GM23338 (cell line): ENCODE measurements at places on chromosomes 3 and 15. TPM values are rescaled to one million over a fixed set of nuclear protein-coding genes. Genes with fewer than 3 reads are reported as not detected.

The CIDEC gene
- not detected in 2 replicates for total RNA-seq

- DNase-seq: no peak
These were observed 7.1 kb downstream of the MYEF2 start for GRCh38 chr15:48170981-48171380.

The CP gene
- total RNA-seq: 2.8 and 3.3 TPM in 2 replicates

The TGM5 gene
- total RNA-seq: not detected in 2 replicates

The FAM3D gene
- not detected in 2 replicates for total RNA-seq

DNA sequence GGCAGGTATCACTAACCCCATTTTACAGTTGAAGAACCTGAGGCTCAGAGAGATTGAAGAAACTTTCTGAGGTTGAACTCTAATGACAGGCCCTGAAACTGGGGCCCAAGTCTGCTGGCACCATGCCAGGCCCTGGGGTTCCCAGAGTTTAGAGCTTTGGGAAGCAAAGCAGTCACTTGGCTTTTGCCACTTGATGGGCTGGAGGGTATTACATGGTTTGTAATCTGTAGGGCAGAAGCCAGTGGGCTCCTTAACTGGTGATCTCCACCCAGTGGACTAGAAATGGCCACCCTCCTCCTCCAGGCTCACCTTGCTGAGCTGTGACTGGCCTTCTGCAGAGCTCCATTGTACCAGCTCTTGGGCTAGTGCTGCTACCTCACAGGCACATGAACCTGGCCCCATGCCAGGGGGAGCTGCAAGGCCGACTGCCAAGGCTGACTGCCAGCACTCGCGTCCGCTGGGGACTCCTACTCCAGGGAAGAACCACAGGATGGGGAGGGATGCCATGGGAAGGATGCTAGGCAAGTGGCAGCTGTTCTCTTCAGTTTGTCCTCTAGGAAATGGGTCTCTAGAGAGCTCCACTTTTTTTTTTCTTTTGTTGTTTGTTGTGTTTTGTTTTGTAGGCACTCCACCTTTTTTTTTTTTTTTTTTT lies 104.8 kb downstream of the ETFA start:
- DNase-seq: no peak
